ENCODE measurements at places on chromosomes 12 and 14.

DNA sequence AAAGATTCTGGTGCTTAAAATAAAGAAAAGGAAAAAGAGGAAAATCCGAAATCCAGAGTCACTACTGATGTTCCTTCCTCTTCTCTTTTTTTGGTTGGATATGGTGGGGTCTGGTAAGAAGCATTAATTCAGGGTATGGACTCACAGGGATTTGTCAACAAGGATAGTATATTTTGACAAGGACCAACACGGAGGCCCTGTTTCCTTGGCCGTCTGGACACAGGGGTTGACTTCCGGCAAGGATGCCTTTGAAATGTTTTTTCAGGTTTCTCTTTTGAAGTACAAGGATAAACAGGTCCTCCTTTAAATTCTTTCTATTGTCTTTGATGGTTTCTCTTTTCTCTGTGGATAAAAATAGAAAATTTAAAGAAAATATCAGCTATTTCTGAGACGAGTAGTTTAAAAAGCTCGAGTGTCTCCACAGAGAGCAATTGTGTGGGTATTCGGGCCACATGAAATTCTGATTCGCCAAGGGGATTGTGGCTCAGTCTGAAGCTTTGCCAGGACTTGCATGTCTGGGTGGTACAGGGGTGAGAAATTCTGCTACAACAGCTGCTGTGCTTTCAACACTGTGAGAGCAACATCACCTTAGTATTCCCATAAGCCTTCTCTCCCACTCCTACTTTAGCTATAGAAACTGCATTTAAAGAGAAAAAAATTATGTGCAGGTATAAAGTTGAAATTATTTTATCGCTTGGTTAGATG is 88.5 kb upstream of the CSRP2 start:
- no peak for DNase-seq

DNA sequence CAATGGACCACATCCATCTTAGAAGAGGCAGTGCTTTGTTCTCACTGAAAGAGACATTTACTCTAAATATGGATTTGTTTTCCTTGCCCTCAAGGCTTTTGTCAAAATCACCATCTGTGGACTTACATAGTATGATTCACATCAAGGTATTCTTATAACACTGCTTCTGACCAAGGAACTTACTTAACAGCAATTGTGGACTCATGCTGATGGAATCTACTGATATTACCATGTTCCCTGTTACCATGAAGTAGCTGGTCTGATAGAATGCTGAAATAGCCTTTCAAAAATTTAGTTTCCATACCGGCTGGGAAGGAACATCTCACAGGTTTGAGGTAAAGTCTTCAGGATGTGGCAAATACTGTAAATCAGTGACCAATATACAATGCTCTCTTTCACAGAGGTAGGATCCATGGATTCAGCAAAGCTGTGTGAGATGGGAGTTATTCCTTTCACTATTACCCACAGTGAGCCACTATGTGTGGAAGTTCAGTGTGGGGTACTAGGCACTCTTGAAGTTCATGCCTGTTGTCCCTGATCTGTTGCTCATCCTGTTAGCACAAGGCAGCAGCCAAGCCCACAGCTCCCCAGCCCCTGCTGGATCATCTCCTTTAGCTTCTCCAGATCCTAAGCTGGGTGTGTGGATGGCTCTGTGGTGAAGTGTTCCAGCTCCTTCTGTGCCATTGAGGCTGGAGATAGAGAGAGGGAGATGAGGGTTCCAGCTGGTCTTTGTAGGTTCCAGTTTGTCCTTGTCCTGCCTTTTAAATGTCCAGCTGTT is 126.4 kb downstream of the ATP23 start:
- DNase-seq, result no peak

DNA sequence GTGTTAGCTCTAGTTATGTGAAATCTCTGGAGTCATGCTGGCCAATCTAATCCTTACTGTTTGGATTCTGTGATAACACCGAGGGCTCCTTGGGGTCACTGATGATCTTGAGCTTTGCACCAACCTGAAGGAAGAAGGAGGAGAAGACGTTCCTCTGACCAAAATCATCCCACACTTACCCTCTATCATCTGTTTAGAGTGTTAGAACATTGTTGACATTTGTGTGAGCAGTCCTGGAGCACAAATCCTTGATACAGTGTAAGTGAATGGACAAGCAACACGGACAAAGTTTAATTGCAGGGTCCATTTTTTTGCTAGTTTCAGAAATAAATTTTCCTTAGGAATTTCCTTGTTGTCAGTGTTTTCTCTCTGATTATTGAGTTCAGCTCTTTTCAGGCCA is 181.7 kb downstream of the AKAP6 start:
- DNase-seq, result no peak

- DNase-seq, result no peak
These were observed 10.9 kb downstream of the RPS6KL1 start for GRCh38 chr14:74912111-74912510.

DNA sequence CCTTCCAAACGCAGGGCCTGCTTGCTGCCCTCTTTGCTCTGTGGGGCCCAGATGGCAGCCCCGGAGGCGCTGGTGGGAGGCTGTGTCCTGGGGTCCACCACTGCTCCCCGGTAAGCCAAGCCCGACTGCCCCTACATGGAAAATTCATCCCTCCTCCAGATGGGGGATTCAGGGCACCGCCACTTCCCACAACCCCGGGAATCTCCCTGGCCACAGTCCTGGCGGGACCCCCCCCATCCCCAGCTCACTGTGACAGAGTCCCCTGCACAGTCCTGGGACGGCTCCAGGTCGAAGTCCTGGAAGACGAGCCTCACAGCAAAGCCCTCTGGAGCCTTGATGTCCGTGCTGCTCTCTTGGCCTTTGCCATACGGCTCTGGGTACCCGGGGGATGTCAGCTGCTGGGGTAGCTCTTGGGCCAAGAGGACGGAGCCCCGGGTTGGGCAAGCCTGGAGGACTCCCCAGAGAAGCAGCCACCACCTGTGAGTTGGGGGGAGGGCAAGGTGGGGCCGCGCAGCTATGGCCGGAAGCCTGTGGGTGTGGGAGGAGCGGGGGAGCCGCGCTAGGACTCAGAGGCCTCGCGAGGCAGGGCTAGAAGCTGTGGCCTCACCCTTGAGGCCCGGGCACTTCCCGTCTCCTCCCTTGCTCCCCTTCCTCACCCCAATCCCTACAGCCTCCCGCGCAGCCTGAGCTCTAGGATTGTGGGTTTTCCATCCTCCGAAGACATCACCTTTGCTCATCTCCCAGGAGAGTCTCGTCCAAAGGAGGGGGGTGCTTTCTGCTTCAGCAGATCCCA is 815 bp downstream of the C1RL start:
- DNase-seq, result peak; percentile 62

All from T-cell (primary cell).